Activated CD4-positive, alpha-beta T cell treated with anti-CD3 and anti-CD28 coated beads, Interleukin-2, amount 50 U/mL, for 16 hours (primary cell): ENCODE measurements at places on chromosomes 3 and 15.

- DNase-seq = no peak
Measured at GRCh38 chr3:126155280-126155640, 25.1 kb downstream of the ALDH1L1 start.

DNA sequence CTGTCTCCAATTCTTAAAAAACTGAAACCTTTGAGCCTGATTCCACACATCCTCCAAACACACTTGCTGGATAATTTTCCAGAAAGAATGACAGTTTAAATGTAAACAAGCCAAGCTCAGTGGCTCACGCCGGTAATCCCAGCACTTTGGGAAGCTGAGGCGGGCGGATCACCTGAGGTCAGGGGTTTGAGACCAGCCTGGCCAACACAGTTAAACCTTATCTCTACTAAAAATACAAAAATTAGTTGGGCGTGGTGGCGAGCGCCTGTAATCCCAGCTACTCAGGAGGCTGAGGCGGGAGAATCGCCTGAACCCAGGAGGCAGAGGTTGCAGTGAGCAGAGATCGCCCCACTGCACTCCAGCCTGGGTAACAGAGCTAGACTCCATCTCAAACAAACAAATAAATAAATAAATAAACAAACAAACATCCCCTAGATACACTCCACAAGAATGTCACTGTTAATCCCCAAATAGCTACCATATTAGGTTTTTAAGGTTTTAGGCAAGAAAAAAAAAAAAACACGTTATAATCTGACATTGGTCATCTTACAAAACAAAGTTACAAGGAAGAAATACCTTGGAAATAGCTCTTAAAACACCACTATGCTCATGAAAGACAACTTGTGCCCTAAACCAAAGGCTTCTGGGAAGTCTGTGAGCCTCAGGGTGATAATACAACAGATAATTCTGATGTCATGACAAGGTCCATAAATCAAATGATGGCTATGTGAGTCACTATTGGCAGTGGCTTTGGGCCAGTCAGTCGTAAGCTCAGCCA is 13.2 kb downstream of the TNIK start:
- DNase-seq = no peak

GRCh38 chr3:126447456-126448106 is 28.1 kb downstream of the ZXDC start:
- no peak for DNase-seq

DNA sequence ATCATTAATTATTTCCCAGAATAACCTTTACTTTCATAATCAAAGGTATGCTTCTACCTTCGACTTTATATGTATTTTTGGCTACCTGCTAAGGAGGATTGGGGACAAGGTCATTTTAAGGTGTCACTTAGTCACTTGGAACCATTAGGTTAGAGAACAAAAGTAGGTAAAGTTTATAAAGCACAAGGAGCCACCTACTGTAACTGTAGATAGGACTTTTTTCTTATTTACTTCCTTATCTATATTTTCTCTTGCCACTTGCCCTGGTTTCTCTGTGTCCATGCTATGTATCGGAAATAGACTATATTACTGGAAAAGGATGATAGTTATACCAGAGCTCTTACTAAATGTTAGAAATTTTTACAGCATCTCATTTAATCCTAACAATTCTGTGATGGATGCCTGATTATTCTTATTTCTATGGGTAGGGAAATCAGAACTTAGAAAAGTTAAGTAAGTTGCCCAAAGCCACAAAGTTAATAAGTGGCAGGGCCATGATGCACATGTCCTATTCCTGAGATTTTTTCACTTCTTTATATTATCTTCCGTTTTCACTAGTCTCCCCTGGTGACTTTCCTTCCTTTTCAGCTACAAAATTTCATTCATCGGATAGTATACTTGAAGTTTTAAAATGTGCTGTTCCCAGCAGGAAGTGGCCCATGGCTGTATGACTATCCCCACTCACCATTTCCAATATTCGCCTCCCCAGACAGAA is 132.5 kb downstream of the CMSS1 start:
- no peak for DNase-seq
